ENCODE measurements at places on chromosomes 7 and 10. TPM values are rescaled to one million over a fixed set of nuclear protein-coding genes. Genes with fewer than 3 reads are reported as not detected.

The ABCB8 gene
- 31.3 TPM for polyA plus RNA-seq

The PHYH gene
- polyA plus RNA-seq = 7.5 TPM

The PNLIP gene
- polyA plus RNA-seq = not detected

The IDI2 gene
- polyA plus RNA-seq = not detected

The CDK1 gene
- 216 TPM for polyA plus RNA-seq

The SPDYE1 gene
- polyA plus RNA-seq = 1.1 TPM

The TMEM213 gene
- not detected for polyA plus RNA-seq

DNA sequence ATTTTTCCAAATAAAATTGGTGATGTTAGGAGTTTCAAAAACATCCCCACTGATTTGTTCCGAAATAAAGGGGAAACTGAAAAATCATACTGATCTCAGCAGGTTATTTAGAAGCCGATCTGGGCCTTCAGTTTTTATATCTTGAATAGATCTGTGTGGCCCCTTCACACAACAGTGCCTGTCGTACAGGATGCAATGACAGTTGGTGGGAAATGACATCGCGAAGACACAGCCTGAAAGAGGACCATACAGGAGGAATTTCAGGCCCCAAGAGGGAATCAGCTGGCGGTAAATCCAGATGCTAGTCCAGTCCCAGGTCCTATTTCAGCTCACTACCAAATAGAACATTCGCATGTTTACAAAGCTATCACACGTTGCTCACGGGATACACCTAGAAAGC lies 3.0 kb downstream of the H2BK1 start:
- no peak for DNase-seq

DNA sequence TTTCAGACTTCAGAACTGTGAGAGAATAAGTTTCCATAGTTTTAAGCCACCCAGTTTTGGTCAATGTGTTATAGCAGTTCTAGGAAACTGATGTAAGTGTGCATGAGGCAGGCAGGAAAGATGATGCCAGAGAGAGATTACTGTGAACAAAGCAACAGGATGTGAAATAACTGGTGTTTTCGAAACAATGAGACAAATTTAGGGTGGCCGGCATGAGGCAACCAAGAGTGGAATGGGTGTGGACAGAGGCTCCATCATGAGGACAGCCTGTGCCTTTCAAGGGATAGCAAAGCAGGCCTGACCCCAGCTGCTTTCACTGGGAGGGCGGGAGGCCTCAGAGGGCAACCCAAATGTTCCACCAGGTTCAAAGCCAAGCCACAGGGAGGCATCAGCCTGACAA lies 67.3 kb upstream of the UCN3 start:
- DNase-seq = no peak

DNA sequence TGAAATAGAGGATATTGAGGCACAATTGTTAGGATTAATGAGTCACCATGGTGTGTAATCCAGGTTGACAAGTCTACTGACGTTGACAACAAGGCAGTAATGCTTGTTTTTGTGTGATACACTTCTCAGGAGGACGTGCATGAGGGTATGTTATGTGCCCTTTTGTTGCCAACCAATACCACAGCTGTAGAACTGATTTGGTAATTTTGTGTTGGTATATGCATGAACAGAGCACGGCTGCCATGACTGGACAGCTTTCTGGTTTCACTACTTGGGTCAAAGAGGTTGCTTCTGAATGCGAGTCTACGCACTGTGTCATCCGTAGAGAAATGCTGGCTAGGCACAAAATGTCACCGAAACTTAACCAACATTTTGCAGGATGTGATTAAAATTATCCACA lies 32.9 kb downstream of the PHTF2 start:
- DNase-seq = no peak

GRCh38 chr7:28701731-28702130 lies 256.4 kb downstream of the TRIL start:
- no peak for DNase-seq

DNA sequence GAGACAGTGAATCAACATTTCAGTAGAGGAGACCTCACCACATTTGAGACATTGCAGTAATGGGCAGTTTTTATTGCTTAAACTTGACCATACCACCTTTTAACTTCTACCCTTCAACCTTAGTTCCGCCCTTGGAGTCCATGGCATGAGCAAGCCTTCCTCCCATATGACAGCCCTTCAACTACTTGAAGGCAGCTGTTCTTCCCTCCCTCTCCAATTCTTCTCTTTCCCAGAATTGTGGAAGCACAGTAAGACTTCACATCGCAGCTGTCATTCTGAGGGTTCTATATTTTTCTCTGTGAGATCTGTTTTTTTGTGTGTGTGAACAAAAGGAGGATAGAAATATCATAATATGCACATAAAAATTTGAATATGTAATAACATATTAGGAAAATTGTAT lies 2.2 kb upstream of the TSPAN12 start:
- no peak for DNase-seq

DNA sequence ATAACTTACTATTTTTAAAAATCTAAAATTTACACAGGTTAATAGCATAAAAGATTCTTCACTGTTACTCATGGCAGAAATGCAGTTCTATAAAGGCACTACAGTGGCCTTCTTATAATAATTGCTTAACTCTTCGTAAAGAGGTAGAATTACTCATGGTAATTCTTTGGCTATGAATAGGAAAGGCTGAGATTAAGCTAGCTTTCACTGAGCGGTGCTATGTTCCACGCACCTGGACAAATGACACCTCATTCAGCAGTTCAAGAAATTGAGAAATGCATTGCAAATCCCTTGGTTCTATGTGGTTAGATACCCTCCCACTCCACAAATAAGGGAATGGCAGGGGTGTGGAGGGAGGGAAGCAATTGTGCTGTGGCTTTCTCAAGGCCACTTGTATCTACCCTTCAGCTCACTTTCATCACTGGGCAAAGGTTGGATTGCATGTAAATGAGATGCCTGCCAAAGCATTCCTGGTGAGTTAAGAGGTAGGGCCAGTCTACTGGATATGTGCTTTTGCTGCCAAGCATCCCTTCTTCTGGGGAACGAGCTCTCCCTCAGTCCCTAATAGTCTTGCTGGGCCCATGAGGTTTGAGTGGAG lies 210.9 kb downstream of the TEX36 start:
- DNase-seq = no peak

GRCh38 chr10:70417568-70417967 lies 13.6 kb downstream of the EIF4EBP2 start:
- no peak for DNase-seq

DNA sequence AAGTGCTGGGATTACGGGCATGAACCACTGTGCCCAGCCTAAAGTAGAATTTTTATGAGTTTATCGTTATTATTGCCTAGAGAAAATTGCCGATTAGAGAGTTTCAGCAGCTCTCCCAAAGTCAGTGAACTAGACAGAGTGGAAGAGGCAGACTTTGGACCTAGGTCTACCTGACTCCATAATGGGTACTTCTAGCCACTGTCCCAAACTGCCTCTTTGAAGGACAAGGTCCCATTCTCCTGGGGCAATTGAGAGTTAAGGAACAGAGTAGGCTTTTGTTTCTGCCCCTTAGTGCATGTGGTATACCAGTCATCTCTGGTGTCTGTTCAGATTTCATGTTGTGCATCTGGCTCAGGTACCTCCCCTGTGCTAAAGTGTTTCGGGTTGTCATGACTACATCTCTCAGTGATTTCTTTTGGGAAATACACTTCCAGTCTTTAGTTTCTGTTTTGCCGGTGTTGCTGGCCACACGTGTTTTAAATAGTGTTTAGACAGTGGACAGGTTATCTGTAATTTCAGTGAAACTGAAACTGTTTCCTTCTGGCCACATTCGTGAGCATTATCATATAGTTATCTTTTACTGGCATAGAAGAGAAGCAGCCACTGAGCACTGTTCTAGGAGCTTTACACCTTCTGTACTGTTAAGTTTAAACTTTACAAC lies 4.7 kb downstream of the TMEM236 start:
- peak; percentile 53 for DNase-seq

DNA sequence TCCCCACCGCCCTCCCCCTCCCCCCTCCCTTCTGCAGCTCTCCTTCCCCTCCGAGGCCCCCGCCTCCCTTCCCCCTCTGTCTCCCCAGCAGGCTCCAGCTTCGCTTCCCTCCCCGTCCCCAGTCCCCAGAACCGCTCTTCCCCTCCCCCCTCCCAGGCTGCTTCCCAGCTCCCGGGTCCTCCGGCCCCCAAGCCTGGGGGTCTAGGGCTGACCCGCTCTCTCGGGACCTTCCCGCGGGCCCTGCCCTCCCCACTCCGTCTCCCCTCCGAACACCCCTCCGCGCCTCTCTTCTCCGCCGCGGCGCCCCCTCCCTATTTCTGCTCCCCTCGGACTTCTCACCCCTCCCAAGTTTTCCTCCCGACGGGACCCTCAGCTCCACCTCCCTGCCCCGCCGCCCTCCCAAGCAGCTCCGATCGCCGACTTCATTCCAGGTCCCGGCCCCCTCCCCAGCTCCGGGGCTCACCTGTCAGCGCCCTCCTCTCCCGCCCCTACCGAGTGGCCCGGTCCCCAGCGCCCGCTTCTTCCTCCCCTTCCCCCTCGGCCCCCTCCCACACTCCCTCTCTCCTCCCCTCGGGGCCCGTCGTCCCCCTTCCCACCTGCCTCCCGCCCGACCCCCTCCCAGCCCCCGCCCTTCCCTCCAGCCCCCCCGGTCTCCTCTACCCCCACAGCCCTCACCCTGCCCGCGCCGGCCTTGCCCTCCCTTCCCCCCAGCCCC lies 990 bp downstream of the ZNF467 start:
- DNase-seq = no peak

GRCh38 chr7:135558881-135559280 lies 1.2 kb downstream of the NUP205 start:
- no peak for DNase-seq

- no peak for DNase-seq
These were observed 141.1 kb downstream of the ELFN1 start for GRCh38 chr7:1810961-1811849.

GRCh38 chr7:150721970-150722373 lies 5.6 kb downstream of the GIMAP1 start:
- DNase-seq = no peak

DNA sequence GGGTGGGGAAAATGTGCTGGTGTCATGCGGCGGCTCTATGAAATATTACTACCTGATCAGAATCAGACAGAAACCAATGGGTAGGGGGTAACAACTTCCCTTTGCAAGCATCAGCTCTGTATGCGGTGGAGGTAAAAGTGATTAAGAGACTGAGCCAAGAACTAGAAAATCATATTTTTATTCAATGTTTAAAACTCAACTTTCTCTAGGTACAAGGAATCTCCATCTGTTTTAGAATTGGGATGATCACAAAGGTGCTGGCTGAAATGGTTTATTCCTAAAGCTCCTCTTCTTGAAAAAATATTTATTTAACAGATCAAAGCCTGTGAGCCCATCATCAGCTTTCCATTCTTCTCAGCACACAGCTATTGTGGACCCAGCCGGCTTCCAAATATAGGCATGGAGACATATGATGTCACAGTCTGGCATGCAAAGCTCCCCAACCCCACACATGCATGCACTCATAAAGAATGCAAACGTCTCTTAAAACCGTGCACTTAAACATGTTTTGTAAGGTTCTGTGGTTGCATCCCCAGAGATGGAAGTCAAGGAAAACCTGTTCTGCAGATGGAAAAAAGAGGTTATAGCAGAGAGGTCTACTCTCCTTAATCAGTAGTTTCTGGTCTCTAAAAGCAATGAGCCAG lies 126.0 kb downstream of the SKIDA1 start:
- DNase-seq = no peak

DNA sequence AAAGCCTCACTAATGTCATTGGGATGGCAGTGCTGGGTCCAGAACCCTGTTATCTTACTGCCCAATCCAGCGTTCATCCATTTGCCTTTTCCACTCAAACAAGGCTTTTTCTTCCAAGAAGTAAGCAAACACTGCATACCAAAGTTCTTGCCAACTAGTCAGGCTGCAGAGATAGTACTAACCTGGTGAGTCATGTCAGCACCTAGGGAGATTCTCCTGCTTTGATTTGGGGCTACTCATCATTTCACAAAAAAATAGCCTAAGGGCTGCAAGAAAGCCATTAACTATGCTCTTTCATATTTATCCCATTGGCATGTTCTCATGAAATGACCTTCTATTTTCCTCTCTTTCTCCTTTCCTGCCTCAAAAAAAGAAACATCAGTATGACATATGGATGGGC lies 142.6 kb downstream of the TWIST1 start:
- no peak for DNase-seq

DNA sequence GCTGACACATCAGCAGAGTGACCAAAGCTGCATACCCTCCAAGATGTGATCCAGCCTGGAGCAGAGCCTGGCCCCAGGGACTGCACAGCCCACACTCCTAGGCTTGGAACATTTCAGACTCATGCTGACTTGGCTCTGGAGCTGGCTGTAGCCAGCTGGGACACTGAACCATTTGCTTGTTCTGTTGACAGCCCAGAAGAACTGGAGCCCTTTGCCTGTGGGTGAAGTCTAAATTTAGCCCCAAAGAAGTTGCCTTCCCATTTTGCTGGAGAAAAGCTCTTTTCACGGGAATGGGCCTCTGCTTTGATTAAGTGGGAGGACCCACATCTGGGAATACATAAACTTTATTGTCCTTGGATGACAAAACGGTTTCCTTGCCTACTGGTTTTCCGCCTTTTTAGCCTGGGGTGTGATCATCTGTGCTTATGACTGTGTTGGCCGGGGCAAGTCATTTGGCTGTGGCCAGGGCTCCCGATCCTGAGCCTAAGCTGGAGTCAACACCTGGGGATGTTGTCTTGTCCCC lies 186.2 kb upstream of the BMPER start:
- DNase-seq = no peak

DNA sequence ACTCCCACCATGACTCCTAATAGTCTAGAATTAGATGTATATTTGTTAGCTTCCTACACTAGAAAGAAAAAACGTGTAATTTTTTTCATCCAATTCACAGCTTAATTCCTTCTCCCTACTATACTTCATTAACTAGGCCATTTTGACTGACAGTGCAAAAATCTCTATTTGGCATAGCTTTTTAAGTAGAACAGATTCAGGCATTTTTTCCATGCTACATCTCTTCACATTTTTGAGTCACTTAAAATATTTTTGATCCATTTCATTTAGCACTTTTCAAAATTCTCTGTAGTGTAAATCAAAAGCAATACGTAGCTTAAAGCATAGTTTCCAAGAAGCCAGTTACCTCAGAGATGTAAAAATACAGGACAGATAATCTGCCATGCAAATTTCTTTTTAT lies 391.1 kb upstream of the NPVF start:
- DNase-seq = no peak

- DNase-seq = no peak
These were observed 1.3 kb downstream of the SLC26A4 start for GRCh38 chr7:107661865-107662379.

GRCh38 chr7:152492952-152493351 lies 57.1 kb upstream of the KMT2C start:
- no peak for DNase-seq

GRCh38 chr7:48118041-48118440 lies 29.0 kb downstream of the UPP1 start:
- no peak for DNase-seq

All from GM12878 (cell line).